Left forelimb (tissue), 1 donor: ENCODE measurements at places on chromosomes 3 and 15.
A peak's percentile ranks its signal among the peaks of the same experiment; 100 is the strongest.

DNA sequence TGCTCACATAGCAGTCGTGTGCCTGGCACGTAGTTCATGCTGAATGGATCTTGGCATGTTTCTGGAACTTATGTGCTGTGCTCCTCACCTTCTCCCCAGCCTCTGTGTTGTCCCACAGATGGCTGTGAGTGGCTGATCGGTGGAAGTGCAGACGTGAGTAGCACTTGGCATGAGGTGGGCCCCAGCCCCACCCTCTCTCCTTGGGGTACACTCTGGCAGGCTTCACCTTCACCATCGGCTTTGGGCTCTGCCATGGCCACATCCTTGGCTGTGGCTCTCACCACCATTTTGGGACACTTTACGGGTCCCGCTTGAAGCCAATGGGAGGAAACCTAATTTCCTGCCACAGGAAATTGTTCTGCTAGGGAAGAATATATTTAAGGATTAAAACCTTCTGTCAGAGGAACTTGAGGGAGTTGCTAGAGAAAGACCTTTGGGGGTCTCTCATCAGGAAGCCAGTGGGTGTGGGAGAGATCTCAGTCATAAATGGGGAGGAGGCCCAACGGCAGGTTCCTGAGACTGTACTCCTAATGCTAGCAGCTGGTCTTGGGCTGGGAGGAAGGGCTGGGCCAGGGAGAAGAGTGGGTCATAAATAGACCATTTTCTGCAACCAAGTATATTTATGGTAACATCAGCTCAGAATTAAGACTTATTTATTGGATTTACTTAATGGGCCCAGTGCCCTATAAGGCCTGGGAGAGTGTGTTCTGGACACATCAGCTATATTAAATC is 92.3 kb downstream of the SMAD3 start:
- peak; percentile 53 for DNase-seq

DNA sequence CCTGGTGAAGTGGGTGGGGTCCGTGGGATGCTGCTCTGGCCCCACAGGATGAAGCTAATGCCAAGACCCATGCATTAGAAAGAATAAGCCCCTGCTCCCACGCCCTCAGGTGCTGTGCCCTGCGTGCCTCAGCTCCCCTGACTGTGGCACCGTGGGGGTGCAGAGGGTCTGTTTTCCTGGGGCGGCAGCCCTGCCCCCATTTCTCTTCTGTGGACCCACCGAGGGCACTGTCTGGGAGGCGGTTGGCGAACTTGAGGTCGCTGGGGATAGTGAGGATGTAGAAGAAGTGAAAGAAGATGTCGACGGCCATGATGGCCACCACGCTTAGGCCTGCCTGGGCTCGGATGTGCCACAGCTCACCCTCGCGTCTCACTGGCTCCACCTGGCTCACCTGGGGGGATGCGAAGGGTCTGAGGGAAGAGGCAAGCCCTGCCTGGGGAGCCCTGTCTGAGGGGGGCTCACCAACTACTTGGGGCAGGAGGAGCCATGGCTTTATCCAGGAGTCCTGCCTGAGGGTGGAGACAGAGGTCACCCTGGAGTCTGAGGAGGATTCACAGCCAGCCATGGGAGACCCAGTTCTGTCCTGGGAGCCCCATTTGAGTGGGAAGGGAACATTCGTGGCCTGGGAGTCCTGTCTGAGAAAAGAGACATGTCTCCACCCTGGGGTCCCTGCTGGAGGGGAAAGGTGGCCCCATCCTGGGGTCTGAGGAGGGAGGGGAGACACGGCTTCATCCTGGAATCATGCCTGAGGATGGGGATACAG is 5.1 kb downstream of the HHATL start:
- DNase-seq, result peak; percentile 54

GRCh38 chr3:154132777-154133375 is 11.7 kb downstream of the ARHGEF26 start:
- DNase-seq, result no peak

DNA sequence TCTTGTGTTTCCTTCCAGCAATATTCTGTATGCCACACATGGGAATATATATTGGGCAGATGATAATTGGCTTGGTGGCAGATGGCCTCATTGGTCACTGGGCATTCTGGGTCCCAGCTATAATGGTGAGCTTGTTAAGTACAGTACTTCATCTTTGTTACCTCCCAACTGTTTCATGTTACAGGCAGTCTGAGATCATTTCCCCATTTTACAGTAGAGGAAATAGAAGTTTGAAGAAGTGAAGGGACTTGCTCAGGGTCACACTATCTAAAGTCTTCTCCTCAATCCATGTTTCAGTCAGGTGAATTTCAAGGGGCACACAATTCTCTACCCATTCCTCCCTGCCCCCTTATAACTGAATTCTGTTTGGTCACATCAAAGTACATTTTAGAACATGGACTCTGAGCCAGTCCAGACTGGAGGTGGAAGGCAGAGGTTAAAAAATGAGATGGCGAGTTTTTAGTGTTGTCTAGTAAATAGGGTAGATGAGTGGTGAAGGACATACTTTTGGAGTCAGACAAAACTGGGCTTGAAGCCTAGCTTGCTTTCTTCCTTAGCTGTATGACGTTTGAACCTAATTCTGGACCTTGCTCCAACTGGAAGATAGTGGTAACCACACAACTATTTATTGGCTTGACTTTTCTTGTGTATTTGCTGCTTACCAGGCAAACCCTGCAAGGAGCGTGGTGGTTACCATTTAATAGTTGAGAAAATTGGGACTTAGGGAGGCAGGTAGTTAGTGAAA is 2.5 kb downstream of the EEFSEC start:
- no peak for DNase-seq

GRCh38 chr15:38021259-38021658 is 86.8 kb downstream of the TMCO5A start:
- no peak for DNase-seq

DNA sequence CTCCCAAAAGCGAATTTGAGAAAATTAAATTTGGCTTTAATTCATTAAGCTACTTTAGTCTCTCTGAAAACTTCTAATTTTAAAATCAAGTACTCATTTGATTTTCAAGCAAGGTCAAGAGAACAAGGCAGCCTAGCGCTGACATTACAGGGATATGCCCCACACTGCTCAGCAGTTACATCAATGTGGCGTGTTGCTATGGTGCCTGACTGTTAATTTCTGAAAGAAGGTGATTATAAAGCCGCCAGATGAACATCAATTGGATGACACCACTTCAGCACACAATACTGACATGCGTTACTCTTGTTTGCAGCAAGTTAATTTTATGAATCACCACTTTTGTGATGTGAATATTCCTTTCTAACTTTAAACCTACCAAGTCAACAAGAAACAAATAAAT is 284.4 kb downstream of the FOXP1 start:
- DNase-seq, result no peak

DNA sequence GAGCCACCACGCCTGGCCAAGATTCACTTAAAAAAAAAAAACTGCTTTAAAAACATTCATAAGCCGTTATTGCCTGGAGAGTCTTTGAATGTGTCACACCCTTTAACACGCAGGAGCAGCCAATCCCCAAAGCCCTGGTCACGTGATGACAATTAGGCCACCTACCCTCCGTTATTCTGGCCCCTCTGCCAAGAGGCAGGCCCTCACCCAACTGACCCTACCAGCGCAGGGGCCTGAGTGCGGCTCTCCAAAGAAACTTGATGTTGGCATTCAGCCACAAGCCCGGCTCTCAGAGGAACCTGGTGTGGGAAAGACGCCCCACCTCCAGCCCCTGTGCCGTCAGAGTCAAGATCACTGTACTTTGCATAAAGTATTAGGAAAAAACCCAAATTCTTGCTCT is 11.6 kb upstream of the MUC4 start:
- DNase-seq, result no peak

- DNase-seq, result no peak
Measured at GRCh38 chr3:151305060-151305774, 11.4 kb downstream of the GPR87 start.

DNA sequence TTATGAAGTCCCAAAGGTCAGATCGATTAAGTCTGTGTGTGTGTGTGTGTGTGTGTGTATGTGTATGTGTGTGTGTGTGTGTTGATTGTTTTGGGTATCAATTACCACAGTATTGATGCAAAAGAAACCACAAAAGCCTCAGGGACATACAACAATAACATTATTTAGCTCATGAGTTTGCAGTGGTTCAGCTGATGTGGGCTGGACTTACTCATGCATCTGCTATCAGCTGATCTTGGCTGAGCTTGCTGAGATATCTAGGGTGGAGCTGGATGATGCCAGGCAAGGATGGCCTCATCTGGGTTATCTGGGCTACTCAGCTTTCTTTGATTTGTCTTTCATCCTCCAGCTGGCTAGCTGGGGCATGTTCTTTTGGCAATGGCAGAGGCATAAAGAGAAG is 82.4 kb upstream of the PRR23C start:
- DNase-seq, result no peak

DNA sequence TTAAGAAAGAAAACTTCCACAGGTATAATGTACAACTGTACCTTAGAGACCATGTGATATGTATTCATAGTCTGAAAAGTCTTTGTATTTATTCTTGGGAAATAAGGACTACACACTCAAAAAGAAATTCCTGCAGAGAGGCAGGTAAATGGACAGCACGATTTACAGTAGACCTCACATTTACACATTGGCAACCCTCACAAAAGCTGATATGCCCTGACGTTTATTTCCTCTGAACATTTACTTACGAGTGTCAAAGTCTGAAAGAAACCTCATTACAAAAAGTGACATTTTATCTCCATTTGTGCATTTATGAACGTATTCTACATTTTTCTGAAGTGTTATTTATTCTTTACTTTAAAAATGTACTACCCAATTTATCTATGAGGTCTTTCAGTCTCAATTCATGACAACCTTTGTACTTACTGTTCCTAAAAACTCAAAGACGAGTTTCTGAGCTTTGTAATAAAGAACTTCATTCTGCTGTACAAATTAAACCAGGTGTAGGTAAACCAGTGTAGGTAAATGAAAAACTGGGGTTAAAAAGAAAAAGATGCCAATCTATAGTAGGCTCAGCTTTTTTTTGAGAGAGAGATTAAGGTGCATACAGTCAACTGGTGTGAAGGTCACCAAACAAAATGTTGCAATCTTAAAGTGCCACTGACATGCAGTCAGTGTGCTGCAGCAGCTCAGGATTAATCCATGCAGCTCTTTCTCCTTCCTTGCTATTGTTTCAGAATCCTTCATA is 44.3 kb downstream of the THRB start:
- DNase-seq, result no peak

- DNase-seq, result no peak
Measured at GRCh38 chr3:100744671-100745070, 35.4 kb downstream of the TFG start.

DNA sequence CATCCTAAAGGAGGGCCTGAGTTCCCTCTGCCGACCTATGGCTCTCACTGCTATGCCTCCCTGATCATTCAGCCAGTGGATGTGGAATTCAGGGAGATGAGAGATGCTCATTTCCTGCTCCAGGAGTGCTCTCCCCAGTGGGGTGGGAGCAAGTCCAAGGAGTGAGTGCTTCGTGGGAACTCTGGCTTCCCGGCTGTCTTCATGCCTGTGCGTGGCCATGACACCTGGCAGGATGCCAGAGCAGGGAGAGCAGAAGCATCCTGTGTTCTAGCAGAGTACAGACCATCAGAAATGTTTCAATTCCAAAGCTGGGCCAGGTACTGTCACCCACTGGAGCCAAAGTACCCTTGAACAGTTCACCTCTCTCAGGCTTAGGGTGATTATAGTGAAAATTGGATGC is 45.1 kb downstream of the APH1B start:
- DNase-seq, result no peak

- no peak for DNase-seq
Measured at GRCh38 chr3:55107187-55107586, 179.3 kb upstream of the LRTM1 start.

- no peak for DNase-seq
Measured at GRCh38 chr3:66269411-66269810, 48.6 kb downstream of the SLC25A26 start.

DNA sequence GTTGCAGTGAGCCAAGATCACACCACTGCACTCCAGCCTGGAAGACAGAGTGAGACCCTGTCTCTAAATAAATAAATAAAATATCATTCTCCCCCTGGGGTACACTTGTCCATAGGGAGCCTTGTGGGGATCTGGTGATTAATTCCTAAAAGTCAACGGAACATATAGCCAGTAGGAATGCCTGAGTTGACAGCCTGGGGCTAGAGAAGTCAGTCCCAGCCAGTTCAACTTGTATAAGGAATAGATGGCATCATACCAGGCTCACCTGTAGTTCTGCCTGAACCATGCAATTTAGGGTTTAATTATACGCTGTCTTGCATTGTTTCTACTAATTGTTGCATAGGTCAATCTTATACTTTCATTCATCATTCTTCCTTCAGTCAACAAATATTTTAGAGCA is 5.9 kb upstream of the BOC start:
- no peak for DNase-seq

DNA sequence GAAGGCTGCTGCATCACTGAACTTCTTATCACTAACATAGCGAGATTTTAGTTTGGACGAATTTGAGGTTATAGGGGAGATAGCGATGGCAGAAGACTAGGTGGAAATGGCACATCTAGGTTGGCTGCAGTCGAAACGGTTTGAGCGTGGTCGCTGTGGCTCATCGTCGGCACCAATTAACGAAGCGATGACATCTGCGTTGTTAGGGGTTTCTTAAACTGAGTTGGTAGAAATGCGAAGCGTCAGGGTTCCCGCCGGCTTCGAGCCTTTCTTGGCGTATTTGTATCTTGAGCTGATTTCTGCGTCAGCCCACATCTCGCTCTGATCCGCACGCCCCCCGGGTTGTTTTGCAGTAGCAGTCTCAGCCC is 319 bp downstream of the LNP1 start:
- DNase-seq, result peak; percentile 75

GRCh38 chr3:155243512-155243921 is 50.0 kb downstream of the STRIT1 start:
- DNase-seq, result no peak

DNA sequence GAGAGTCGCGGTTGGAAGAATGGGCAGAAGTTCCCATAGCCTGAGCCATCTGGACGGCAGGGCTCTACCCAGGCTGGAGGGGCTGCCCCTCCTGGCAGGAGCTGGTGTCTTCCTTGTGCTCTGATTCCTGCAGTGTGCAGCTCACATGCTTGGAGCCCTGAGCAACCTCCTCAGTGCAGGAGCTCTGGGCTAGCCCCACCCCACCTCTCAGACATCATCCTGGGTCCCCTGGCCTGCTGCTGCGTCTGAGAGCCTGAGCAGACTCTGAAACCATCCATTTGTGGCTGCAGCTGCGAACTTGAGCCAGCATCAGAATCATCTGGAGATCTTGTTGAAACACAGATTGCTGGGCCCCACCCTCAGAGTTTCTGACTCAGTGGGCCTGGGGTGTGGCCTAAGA is 42.8 kb downstream of the POMGNT2 start:
- no peak for DNase-seq

- DNase-seq, result peak; percentile 82
Measured at GRCh38 chr15:48644827-48645557, 517 bp downstream of the FBN1 start.

- no peak for DNase-seq
Measured at GRCh38 chr15:91061997-91062396, 38.1 kb upstream of the SV2B start.
